ENCODE measurements at places on chromosomes 2 and 18. TPM values are rescaled to one million over a fixed set of nuclear protein-coding genes. Genes with fewer than 3 reads are reported as not detected.

Gene RAX
- not detected for total RNA-seq

Gene RBKS
- total RNA-seq: 0.49 TPM

Gene ALKAL2
- total RNA-seq: 164 TPM

Gene TMEM17
- 3.8 TPM for total RNA-seq

Gene AOX1
- total RNA-seq: 2.0 TPM

Gene IMPACT
- 53.4 TPM for total RNA-seq

Gene MDH1B
- total RNA-seq: 1.5 TPM

Gene RAB17
- total RNA-seq: 0.68 TPM

Gene CAPN14
- total RNA-seq: 0.10 TPM

Gene SERPINB3
- total RNA-seq: not detected

Gene WNT6
- not detected for total RNA-seq

Gene ACMSD
- total RNA-seq: not detected

Gene MOCOS
- total RNA-seq: 13.2 TPM

Gene DNAJC5G
- total RNA-seq: not detected

Gene PRSS56
- not detected for total RNA-seq

Gene CRYBA2
- total RNA-seq: not detected

Gene TEX44
- not detected for total RNA-seq

Gene NT5C1B
- total RNA-seq: not detected

Gene ANKRD30B
- total RNA-seq: not detected

Gene MPP4
- total RNA-seq: 0.37 TPM

Gene DHRS9
- not detected for total RNA-seq

Gene UGT1A7
- 0.12 TPM for total RNA-seq

Gene CCT7
- total RNA-seq: 192 TPM

Gene CD8B2
- not detected for total RNA-seq

Gene THADA
- 68.0 TPM for total RNA-seq

Gene CFC1
- not detected for total RNA-seq

Gene GALNT5
- total RNA-seq: 30.0 TPM

Gene IL18RAP
- total RNA-seq: not detected

Gene HOXD9
- not detected for total RNA-seq

Gene CPO
- total RNA-seq: not detected

Gene SIX2
- total RNA-seq: 35.0 TPM

Gene VWC2L
- not detected for total RNA-seq

Gene AMER3
- total RNA-seq: not detected

Gene TNS1
- total RNA-seq: 249 TPM

Gene FKBP1B
- total RNA-seq: 16.2 TPM

Gene IL36B
- not detected for total RNA-seq

Gene TEKT4
- not detected for total RNA-seq

Gene ARHGAP25
- total RNA-seq: 0.50 TPM

Measured in chondrocyte (in vitro differentiated cells).